ENCODE measurements at places on chromosomes 4 and X.

DNA sequence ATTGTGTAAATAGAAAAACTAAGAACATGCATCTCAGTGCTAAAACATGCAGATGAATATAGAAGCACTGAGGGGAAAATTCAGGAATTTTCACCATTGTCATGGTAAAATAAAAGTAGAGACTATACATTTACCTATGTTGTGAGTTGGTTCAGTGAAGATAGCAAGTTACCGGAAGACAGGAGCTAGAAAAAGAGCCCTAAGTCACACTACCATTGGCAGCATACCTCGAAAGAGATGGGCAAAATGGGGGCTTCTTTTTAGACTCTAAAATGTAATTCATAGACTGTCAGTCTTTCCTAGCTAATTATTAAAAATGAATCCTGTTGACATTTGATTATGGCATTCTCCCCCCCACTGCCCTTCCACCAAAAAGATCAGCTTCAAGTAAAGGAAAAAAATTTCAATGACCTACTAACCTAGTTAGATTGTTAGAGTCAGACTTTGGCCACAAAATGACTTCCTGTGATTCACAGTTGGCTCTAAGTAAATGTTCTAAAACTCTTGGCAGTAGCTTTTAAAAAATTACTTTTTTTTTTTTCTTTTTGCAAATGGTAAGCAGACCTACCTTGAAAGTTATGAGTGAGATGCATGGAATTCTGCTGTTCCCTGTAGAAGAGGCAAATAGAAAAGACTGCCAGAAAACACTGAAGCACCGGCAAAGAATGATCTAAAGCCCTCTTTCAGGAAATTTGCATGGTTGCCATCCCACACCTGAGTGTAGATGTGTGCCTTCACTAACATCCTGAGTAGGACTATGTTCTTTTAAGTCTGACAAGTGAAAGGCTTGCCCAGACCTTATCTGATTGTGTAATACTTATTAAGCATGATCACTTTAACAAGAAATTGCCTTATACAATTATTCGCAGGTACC is 26.4 kb upstream of the ARSJ start:
- no peak for DNase-seq

GRCh38 chr4:2962614-2963174 is 512 bp downstream of the NOP14 start:
- no peak for DNase-seq

DNA sequence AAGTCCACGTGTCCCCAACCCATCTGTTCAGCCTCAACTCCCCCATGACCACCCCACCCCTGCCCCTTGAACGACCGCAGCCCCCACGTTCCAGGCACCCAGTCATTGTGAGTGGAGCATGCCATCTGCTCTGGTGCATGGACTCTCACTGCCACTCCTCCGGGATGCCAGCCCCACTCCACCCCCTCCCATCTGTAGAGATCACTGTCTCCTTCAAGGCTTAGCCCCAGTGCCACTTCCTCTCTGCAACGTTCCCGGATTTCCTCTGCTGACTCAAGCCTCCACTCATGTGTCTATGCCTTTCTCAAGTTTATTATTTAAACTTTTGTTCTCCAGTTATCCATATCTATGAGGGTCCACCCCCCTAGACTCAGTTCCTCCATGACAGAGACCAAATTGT is 54.0 kb downstream of the MAML3 start:
- DNase-seq = peak; percentile 54

- no peak for DNase-seq
These were observed 417.4 kb downstream of the TMA16 start for GRCh38 chr4:163911891-163912290.

DNA sequence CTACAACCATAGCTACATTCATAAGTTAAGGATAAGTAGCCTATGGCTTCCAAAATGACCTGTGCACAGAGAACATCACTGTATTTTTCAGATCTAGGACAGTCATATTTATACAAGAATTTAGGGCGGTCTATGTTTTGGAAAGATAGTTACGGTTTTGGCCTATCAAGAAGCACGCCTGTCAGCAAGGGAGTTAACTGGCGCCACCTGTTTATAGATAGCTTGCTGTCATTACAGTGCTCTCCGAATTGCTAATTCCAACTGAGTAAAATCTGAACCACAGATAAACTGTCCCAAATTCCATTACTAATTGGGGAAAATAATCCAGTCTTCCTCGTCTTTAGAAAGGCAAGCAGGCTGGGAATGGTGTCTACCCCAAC is 646 bp downstream of the ABCB7 start:
- no peak for DNase-seq

Data from CD4-positive, alpha-beta T cell (primary cell).